ENCODE measurements at places on chromosomes 5 and 9. TPM values are rescaled to one million over a fixed set of nuclear protein-coding genes. Genes with fewer than 3 reads are reported as not detected.

GRCh38 chr5:75235711-75236110 lies 967 bp downstream of the ANKRD31 start:
- no peaks in the 10 kb centered on the region for H3K36me3 ChIP-seq
- no peak overlapping the region for H3K4me3 ChIP-seq
- H3K4me1 ChIP-seq, result peaks cover 10% of the 10 kb centered on the region
- H3K27me3 ChIP-seq, result no peaks in the 10 kb centered on the region
- H3K27ac ChIP-seq, result no peak overlapping the region
- DNase-seq, result no peak

- DNase-seq, result no peak
- no peaks in the 10 kb centered on the region for H3K36me3 ChIP-seq
- no peaks in the 10 kb centered on the region for H3K27me3 ChIP-seq
- no peak overlapping the region for H3K27ac ChIP-seq
- no peaks in the 10 kb centered on the region for H3K4me1 ChIP-seq
These were observed 236.6 kb downstream of the NR3C1 start for GRCh38 chr5:143166661-143167420.

DNA sequence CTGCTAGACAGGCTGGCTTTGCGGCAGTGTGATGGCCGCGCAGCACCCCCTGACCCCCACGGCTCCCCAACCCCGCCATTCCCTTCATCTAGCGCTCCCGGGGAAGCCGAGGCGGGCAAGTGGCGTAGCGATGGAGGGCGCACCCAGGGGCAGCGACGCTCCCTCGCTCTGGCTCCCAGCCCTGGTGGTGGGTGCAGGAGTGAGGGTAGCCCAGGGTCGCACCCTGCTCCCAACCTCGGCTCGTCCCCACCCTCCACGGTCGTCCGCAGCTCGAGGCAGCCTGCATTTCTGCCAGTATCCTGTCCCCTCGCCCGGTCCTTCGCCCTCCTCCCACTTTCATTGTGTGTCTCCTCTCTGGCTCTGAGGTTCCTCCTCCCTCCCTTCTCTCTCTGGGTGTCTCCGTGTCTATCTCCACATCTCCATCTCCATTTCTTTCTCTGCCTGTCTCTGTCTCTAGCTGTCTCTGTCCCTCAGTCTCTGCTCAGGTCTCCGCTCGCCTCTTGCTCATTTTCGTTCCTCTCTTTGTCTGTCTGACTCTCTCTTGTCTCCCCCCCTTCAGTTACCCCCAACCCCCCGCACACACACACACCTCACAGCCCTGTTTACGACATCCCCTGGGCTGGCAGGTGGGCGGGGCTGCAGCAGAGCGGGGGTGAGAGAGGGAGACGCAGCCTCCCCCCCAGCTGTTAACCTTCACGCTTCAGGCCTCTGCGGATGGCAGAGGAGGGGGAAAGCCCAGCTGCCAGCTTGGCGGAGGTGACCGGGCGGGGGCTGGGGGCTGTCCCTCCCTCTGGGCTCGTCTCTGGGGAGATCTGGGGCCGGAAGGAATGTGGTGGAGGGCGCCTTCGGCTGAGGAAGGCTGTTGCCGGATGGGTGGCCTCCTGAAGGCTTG lies 48.7 kb upstream of the PSD2 start:
- peaks cover 47% of the 10 kb centered on the region for H3K27me3 ChIP-seq
- H3K36me3 ChIP-seq, result no peaks in the 10 kb centered on the region
- DNase-seq, result peak; percentile 93
- peak overlapping the region; percentile 55 for H3K27ac ChIP-seq

GRCh38 chr5:120252839-120253238 lies 211.3 kb upstream of the PRR16 start:
- H3K27me3 ChIP-seq, result no peaks in the 10 kb centered on the region
- H3K27ac ChIP-seq, result no peak overlapping the region
- H3K4me1 ChIP-seq, result no peaks in the 10 kb centered on the region
- DNase-seq, result no peak
- no peaks in the 10 kb centered on the region for H3K36me3 ChIP-seq

GRCh38 chr5:126818736-126819135 lies 41.8 kb downstream of the LMNB1 start:
- H3K4me3 ChIP-seq, result no peak overlapping the region
- peaks cover 31% of the 10 kb centered on the region for H3K36me3 ChIP-seq

- H3K27me3 ChIP-seq, result no peaks in the 10 kb centered on the region
- H3K4me3 ChIP-seq, result no peak overlapping the region
- no peaks in the 10 kb centered on the region for H3K4me1 ChIP-seq
- H3K36me3 ChIP-seq, result no peaks in the 10 kb centered on the region
- H3K27ac ChIP-seq, result no peak overlapping the region
These were observed 271.6 kb downstream of the RAB3C start for GRCh38 chr5:58854441-58854840.

DNA sequence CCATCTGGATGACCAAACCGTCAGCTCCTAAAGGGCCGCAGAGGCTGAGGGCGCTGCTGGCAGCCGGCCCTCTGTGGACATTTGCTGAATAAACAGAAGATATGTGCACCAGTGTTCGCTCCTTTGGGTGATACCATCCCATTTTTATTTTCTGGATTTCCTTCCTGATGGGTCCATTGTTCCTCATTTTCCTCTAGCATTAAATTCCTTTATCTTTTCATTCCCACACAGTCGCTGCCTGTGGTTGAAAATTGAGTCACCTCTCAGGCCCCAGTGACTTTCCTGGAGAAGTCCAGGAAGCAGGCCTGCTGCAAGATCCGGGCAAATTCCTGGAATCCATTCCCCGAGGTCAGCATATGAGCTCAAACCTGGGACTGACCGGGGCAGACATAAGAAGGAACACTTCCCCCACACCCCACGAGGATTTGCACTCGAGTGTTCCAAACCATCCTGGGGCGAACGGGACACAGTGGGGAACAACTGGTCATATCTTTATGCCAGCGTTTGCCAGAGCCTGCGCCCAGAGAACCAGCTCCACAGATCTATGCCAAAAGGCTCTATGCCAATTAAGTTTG lies 86.7 kb upstream of the PCA3 start:
- no peak overlapping the region for H3K4me3 ChIP-seq
- no peaks in the 10 kb centered on the region for H3K4me1 ChIP-seq

DNA sequence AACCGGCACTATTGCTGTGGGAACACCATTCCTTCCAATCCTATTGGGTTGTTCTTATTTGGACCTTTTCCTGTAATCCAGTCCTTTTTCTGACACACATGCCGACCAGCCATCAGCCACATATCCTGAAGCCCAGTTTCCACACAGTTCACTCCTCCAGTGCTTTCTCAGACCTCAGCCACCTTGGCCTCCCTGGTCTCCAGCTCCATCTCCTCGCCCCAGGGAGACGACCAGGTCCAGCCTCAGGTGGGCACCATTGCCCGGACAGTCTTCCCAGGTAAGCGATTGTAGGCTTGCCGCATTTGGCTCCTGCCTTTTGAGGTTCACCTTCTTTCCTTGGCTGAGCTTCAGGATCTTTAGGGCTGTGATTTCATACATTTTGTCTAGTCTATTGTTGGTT lies 15.2 kb upstream of the TERT start:
- peaks cover 16% of the 10 kb centered on the region for H3K4me1 ChIP-seq
- no peak overlapping the region for H3K4me3 ChIP-seq
- no peaks in the 10 kb centered on the region for H3K36me3 ChIP-seq
- no peaks in the 10 kb centered on the region for H3K27me3 ChIP-seq
- H3K27ac ChIP-seq, result no peak overlapping the region

DNA sequence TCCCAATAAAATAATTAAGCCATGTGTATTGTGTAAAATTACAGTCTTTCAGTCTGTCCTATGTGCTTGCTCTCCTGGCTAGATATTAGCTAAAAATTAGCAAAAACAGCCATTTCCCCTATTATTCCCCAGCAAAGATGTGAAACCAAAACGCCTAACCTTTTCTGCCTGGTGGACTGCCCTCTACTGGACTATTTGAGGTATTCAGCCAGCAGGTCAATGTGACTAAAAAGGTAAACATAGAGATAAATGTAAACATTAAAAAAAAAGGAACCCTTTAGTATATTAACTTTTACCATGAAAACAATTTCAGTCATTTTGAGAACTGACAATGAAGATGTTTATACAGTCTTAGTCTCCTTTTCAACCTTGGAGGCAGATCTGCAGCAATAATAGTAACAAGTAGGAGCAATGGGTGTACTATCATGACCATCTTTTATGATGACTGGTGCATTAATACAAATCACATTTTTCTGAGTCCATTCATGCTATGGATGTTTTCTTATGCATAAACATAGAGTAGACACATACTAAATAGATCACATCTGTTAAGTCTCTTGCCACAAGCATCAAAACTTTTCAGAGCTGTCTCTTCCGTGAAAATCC lies 10.1 kb downstream of the ATG12 start:
- no peaks in the 10 kb centered on the region for H3K4me1 ChIP-seq
- no peak for DNase-seq
- H3K4me3 ChIP-seq, result no peak overlapping the region
- peaks cover 6% of the 10 kb centered on the region for H3K36me3 ChIP-seq

DNA sequence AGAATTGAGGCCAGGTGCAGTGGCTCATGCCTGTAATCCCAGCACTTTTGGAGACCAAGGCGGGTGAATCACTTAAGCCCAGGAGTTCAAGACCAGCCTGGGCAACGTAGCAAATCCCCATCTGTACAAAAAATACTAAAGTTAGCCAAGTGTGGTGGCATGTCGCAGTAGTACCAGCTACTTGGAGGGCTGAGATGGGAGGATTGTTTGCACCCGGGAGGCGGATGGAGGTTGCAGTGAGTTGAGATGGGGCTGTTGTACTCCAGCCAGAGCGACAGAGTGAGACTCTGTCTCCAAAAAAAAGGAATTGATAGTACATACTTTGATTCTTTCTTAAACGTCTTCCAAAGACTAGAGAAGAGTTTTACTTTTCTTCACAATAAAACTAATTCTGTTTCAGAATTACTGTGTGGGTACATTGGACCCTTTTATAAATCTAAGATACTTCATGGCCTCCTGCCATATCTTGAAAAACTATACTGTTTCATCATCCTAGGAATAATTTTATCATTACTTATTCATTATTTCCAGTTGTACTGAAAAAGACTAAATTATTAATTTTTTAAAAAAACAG lies 132.0 kb upstream of the GRHPR start:
- peak overlapping the region; percentile 70 for H3K27ac ChIP-seq
- no peaks in the 10 kb centered on the region for H3K27me3 ChIP-seq
- peaks cover 16% of the 10 kb centered on the region for H3K4me1 ChIP-seq
- H3K36me3 ChIP-seq, result no peaks in the 10 kb centered on the region
- H3K4me3 ChIP-seq, result no peak overlapping the region

- peaks cover 3% of the 10 kb centered on the region for H3K4me1 ChIP-seq
- H3K27ac ChIP-seq, result no peak overlapping the region
- DNase-seq, result no peak
- H3K27me3 ChIP-seq, result no peaks in the 10 kb centered on the region
- H3K36me3 ChIP-seq, result no peaks in the 10 kb centered on the region
These were observed 120.6 kb downstream of the PAM start for GRCh38 chr5:102875721-102876123.

DNA sequence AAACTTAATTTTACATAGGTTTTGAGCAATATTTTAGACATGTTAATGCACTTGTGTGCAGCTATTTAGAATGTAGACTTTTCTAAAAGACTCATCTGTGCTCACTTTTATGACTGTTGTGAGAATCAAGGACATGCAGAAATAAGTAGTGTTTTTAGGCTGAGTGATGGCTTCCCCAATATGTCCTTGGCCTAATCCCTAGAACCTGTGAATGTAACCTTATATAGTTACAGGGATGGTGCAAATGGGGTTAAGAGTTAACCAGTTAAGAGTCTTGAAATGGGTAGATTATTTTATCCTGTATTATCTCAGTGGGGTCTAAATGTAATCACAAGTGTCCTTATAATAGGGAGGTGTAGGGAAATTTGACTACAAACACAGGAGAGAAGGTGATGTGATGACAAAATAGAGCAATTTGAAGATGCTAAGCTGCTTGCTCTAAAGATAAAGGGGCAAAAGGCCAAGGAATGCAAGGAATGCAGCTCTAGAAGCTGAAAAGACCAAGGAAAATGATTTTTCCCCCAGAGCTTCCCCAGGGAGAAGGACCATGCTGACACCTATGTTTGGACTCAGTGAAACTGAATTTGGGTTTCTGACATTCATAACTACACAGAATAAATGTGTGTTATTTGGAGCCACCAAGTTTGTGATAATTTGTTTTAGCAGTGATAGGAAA lies 298.0 kb upstream of the PAPPA start:
- H3K4me1 ChIP-seq, result no peaks in the 10 kb centered on the region
- H3K36me3 ChIP-seq, result no peaks in the 10 kb centered on the region
- H3K27ac ChIP-seq, result no peak overlapping the region
- no peaks in the 10 kb centered on the region for H3K27me3 ChIP-seq
- DNase-seq, result no peak

DNA sequence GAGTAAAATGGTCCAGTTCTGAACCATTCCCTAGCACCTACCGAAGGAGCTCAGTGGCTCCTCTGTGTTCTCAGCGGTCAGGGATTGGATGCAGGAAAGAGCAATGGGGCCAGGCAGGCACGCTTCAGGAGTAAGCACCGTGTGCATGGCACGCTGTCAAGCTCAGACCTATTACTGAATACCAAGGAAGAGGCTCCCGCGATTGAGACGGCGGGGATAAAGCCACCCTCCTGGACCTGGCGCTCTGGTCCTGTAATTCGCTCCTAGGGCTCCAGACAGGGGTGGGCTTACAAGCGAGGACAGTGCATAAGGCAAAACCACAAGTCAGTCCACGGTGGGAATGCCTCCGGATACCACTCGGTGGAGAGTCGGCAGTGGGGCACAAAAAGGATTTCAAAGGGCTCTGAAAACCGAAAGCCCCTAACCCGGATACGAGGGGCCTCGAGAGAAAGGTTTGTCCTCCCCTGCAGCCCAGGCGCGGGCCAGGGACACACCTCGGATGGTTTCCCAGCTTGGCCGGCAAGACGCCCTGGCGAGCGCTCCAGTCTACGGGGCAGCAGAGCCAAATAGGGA lies 988 bp downstream of the OXCT1 start:
- H3K36me3 ChIP-seq, result no peaks in the 10 kb centered on the region
- peak overlapping the region; percentile 95 for H3K4me3 ChIP-seq
- H3K27ac ChIP-seq, result peak overlapping the region; percentile 75
- H3K4me1 ChIP-seq, result peaks cover 18% of the 10 kb centered on the region
- DNase-seq, result peak; percentile 74

- no peak for DNase-seq
- H3K4me1 ChIP-seq, result no peaks in the 10 kb centered on the region
- H3K36me3 ChIP-seq, result no peaks in the 10 kb centered on the region
- no peaks in the 10 kb centered on the region for H3K27me3 ChIP-seq
- no peak overlapping the region for H3K4me3 ChIP-seq
These were observed 85.5 kb downstream of the DCP2 start for GRCh38 chr5:113061846-113062780.

GRCh38 chr9:86459191-86459590 lies 105.0 kb upstream of the TUT7 start:
- H3K27me3 ChIP-seq, result no peaks in the 10 kb centered on the region
- H3K27ac ChIP-seq, result no peak overlapping the region
- no peak for DNase-seq
- H3K4me1 ChIP-seq, result no peaks in the 10 kb centered on the region

IL5 gene
- not detected for total RNA-seq

TMEM171 gene
- total RNA-seq, result 16.3 TPM

FCN1 gene
- total RNA-seq, result 209 TPM

ZNF454 gene
- total RNA-seq, result 2.5 TPM

PPP3R2 gene
- total RNA-seq, result not detected

ZFP37 gene
- total RNA-seq, result 2.7 TPM

PPP2R2B gene
- 3.2 TPM for total RNA-seq

CDH9 gene
- not detected for total RNA-seq

GLDC gene
- total RNA-seq, result 0.63 TPM

IFNA2 gene
- not detected for total RNA-seq

SMIM33 gene
- total RNA-seq, result not detected

APBA1 gene
- total RNA-seq, result 20.8 TPM
